Chondrocyte (in vitro differentiated cells): ENCODE measurements at places on chromosomes 11 and 22. TPM values are rescaled to one million over a fixed set of nuclear protein-coding genes. Genes with fewer than 3 reads are reported as not detected.

CCDC81 gene
- total RNA-seq: 1.7 to 9.6 TPM (median 8.5 TPM) in 3 replicates

GRCh38 chr11:86374586-86374985 lies at the start of gene CCDC81:
TSS of gene CCDC81 (plus strand) at chr11:86374887. CDS start at chr11:86375164, 277 bp downstream.
- DNase-seq: no peak

- no peak for DNase-seq
Observed at GRCh38 chr22:34784056-34784455, 281.9 kb upstream of the ISX start.

WEE1 gene
- 17.8 to 31.2 TPM (median 17.8 TPM) in 3 replicates for total RNA-seq

FDXACB1 gene
- total RNA-seq: 1.3 to 2.5 TPM (median 1.6 TPM) in 3 replicates
